Cardiac ventricle fibroblast (primary cell): ENCODE measurements at places on chromosomes 5 and 9. TPM values are rescaled to one million over a fixed set of nuclear protein-coding genes. Genes with fewer than 3 reads are reported as not detected.

CMYA5 gene
- total RNA-seq: 0.25 and 0.54 TPM in 2 replicates

PLCXD3 gene
- 71.4 and 74.8 TPM in 2 replicates for total RNA-seq

TXNDC8 gene
- total RNA-seq: not detected in 2 replicates

ADAMTS16 gene
- total RNA-seq: not detected in 2 replicates

TOR4A gene
- total RNA-seq: 4.0 and 5.3 TPM in 2 replicates

ATOX1 gene
- total RNA-seq: 169 and 196 TPM in 2 replicates

PDLIM7 gene
- 96.1 and 124 TPM in 2 replicates for total RNA-seq

HAVCR2 gene
- total RNA-seq: 0.39 and 0.75 TPM in 2 replicates

SCAMP1 gene
- total RNA-seq: 23.4 and 29.7 TPM in 2 replicates

PRRX2 gene
- 6.5 and 11.9 TPM in 2 replicates for total RNA-seq

PCDHGC4 gene
- total RNA-seq: 1.1 and 26.8 TPM in 2 replicates

GFI1B gene
- not detected in 2 replicates for total RNA-seq

PCA3 gene
- not detected in 2 replicates for total RNA-seq

SPINK13 gene
- total RNA-seq: 6.4 and 8.4 TPM in 2 replicates

COL15A1 gene
- total RNA-seq: 6.4 and 6.9 TPM in 2 replicates

ACOT12 gene
- not detected in 2 replicates for total RNA-seq

TNC gene
- 1.2 and 1.4 TPM in 2 replicates for total RNA-seq

MARCOL gene
- total RNA-seq: not detected in 2 replicates

AGXT2 gene
- not detected in 2 replicates for total RNA-seq

NUTM2F gene
- total RNA-seq: not detected in 2 replicates

AMBP gene
- 0.31 and 0.78 TPM in 2 replicates for total RNA-seq

GTF3C4 gene
- 12.7 and 13.8 TPM in 2 replicates for total RNA-seq

IL4 gene
- total RNA-seq: not detected in 2 replicates

SNAPC4 gene
- 7.1 and 9.1 TPM in 2 replicates for total RNA-seq

DMAC1 gene
- 17.9 and 18.4 TPM in 2 replicates for total RNA-seq

CATSPER3 gene
- total RNA-seq: not detected in 2 replicates

MYOT gene
- total RNA-seq: not detected in 2 replicates

SPATA31A3 gene
- total RNA-seq: not detected in 2 replicates

SH3RF2 gene
- not detected in 2 replicates for total RNA-seq

ADAMTS13 gene
- total RNA-seq: 2.2 and 3.4 TPM in 2 replicates
